ENCODE measurements at places on chromosomes 6 and 20.

- no peak for DNase-seq
Observed at GRCh38 chr6:128463942-128464341, 56.5 kb downstream of the PTPRK start.

DNA sequence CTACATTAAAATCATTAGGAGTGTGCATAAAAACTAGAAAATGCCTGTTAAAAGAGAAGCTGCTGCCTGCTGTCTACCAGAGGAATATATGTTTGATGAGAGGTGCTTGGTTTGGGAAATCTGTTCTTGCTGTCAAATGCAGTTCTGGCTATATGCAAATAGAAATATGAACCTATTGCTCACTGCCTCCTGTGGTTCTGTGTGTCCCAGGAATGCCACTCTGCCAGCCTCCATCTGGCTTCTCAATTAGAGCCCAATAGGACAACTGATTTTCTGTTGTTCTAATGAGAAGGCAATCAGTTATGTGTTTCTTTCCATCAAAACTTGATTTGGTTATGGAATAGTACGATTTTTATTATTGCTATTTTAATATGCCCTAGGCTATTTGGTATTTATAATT lies 759.7 kb downstream of the HDGFL1 start:
- DNase-seq, result no peak

GRCh38 chr20:43863821-43864544 lies 50.7 kb upstream of the TOX2 start:
- DNase-seq, result no peak

DNA sequence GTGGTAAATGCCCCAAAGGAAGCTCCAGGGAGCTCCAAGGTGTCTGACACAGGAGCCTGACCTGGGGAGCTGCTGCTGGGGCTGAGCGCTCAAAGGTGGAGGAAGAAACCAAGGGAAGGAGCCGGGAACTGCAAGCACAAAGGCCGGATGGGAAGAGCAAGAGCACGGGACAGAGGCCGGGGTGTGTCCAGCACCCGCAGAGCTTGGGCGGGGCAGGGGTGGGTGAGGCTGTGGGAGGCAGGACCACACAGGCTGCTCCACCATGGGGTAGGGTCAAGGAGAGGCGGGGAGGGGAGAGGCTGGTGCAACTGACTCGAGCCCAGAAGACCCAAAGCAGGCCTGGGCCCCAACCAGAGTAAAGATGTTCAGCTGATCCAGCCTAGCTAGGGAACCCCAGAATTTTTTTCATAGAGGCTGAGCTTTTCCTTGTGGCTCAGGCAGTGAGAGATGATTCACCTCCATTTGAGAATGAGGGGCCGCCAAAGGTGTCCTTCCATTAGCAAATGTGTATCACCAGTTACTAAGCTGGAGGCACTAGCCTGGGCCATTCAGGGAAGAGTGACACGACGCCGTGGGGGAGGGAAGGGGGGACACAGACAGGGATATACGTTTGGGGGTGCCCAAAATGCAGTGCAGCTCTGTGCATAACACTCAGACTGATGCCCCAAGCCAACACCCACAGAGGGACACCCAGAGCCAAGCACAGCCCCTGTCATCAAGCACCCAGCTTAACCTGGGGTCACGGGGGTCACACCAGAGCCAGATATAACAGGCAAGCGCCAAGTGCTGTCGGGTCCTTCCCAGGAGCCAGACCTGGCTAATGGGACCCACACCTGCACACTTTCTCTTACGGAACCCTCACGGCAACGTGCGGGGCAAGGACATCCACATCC lies 21.3 kb upstream of the TLDC2 start:
- no peak for DNase-seq

- DNase-seq, result no peak
Observed at GRCh38 chr6:6973721-6974120, 134.0 kb upstream of the RREB1 start.
